ENCODE measurements at places on chromosomes 7 and 10.

DNA sequence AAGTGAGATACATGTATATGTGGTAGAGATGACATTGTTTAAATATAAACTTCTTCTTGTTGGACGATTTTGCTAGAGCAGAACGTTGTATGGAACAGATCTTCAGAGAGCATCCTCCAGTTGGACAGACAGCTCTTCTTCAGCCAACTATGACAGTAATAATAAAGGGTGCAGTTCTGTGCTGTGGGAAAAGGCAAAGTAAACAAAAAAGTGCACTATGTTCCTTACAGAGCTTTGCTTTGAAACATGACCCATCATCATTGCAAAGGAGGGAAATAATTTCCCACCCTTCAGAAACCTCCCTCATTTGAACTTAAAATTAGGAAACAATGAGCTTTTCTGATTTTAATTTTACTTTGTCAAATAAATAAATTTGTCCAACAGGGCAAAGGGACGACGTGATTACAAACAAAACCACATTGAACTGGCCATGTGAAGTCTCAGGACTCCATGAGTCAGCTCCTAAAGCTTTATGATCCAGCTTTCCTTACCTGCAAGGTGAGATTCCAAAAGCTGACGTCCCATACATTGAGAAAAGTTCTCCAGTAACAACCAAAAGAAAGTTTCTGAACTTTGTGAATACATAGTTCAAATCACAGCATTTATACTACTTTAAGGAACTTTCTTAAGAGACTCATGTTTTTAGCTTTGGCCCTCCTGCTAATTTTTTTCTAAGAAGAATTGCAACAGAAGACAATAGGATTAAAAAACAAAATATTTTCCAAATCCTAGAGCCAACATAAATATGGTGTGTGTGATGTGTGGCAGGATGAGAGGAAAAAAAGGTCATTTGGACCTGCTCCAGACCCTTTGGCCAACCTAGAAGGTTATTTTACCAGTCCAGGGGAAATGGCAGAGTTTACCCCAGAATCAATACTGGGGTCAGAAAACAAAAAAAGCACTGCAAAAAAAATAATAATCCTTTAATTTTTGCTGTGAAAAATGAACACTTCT is 565.4 kb upstream of the NRP1 start:
- DNase-seq = no peak

- no peak for DNase-seq
These were observed 63.8 kb downstream of the BPGM start for GRCh38 chr7:134710511-134710853.

GRCh38 chr7:20238754-20239324 is 21.7 kb upstream of the MACC1 start:
- DNase-seq = no peak

DNA sequence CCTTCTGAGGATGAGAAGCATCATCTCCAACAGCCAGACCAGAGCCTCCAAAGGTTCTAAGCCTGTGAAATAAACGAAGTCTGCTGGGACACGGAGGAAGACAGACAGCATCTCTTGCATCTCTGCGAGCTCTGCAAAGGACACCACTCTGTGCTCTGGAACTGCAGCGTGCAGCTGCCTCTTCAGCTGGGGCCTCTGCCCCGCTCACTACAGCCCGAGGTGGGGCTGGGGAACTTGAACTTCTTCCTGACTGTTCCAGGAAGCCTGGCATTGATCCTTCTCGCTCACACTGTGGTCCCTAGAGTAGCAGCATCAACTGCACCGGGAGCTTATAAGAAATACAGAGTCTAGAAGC is 163.3 kb downstream of the USP6NL start:
- DNase-seq = no peak

- DNase-seq = peak; percentile 6
These were observed at the start of gene NOM1 for GRCh38 chr7:156949541-156950380. Gene NOM1, plus strand, starts transcription at chr7:156949712. Its CDS starts 26 bp downstream, at chr7:156949738.

DNA sequence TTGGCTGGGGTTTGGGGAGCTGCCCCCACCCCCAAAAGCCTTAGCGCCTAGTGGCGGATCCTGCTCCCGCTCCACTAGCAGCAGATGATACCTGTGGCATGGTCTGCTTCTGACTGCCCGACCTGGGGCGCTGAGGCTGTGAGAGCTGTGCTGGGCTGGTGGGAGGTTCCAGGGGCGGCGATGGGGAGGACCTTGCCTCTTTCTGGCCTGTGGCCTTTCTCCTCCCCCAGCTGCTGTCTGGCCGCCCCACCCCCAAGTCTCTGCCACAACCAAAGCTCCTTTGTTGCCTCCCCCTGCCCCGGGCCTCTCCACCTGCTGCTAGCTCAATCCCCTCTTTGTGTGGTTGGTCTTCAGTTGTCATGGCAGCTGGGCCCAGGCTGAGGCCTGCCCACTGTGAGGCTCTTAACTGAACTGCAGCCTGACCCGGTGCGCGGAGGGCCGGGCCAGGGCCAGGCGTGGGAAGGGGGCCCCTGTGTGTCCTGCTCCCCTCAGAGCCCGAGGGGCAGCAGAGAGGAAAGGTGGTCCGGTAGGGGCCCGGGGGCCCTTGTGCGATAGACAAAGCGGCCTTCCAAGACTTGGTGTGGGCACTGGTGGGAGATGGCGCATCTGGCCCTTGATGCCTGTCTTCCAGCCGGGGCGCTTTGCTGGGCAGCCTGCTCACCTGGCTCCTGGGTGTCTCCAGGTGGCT is 4.7 kb downstream of the ZNF775 start:
- DNase-seq = peak; percentile 33
